Lower leg skin (tissue), 4 donors: ENCODE measurements at places on chromosomes 3 and 15.

- no peak for DNase-seq
Observed at GRCh38 chr3:123105201-123106189, 38.7 kb downstream of the PDIA5 start.

DNA sequence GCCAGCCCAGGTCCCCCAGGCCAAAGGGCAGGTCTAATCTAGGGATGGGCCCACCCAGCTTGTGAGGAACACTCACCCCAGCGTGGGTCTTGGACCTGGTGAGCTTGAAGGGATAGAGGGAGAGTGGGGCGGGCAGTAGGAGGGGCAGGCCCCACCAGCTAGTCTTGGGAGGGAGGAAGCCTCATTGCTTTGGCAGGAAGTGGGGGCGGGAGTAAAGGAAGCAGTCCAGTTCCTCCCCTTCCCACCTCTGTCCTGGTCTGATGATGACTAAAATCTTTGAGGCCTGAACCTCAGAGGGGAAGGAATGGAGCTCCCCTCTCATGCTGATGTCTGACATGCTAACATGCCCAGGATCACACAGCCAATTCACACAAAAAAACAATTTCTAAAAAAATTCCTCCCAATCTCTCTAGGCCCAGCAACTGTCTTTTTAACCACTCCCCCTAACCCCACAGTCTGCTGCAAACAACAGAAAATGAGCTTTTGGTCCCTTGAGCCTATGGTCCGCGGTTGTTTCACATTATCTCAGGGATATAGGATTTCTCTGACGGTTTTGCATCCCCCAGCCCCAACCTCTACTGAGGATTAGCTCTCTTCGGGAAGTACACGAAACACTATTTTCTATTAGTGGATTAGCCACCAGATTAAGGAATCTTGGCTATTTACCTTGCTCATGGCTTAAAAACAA is 30.7 kb upstream of the DUSP7 start:
- DNase-seq = no peak

DNA sequence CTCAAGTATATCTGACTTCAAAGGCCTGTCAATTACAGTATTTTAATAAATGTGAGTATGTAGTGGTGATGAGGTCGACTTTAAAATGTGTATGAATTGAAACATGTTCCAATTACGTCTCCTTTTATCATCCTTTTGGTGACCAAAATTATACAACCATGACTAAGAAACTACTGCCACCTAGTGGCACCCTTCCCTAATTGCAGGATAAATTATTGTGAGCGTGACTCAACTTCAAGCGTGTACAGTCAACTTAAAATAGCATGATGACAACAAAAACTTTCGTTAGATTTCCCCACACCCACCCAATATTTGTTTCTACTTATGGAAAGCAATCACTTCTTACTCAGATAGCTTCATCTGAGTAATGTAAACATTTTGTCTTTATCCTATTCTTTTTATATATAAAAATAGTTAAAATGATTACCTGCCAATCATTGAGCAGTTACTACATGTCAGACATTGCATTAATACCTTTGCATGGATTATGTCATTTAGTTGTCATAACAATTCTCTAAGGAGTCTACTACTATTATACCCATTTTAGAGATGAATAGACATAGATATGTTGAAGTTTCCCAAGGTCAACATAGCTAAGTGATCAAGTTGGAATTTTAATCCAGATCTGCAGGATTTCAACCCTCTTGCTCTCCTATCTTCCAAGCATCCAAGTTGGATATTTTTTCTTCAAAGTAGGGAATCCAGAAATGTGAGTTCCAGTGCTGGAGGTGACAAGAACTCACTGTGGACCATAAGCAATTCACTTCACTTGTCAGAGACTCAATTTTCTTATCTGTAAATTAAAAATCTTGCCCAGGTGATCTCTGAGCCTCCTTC is 106.0 kb downstream of the MEX3B start:
- DNase-seq = no peak

- DNase-seq = no peak
Observed at GRCh38 chr3:90134090-90134489, 1026.7 kb downstream of the EPHA3 start.

GRCh38 chr3:184172681-184173373 is 1.8 kb upstream of the AP2M1 start:
- DNase-seq = no peak

GRCh38 chr3:172464306-172464705 is 16.1 kb upstream of the GHSR start:
- no peak for DNase-seq

DNA sequence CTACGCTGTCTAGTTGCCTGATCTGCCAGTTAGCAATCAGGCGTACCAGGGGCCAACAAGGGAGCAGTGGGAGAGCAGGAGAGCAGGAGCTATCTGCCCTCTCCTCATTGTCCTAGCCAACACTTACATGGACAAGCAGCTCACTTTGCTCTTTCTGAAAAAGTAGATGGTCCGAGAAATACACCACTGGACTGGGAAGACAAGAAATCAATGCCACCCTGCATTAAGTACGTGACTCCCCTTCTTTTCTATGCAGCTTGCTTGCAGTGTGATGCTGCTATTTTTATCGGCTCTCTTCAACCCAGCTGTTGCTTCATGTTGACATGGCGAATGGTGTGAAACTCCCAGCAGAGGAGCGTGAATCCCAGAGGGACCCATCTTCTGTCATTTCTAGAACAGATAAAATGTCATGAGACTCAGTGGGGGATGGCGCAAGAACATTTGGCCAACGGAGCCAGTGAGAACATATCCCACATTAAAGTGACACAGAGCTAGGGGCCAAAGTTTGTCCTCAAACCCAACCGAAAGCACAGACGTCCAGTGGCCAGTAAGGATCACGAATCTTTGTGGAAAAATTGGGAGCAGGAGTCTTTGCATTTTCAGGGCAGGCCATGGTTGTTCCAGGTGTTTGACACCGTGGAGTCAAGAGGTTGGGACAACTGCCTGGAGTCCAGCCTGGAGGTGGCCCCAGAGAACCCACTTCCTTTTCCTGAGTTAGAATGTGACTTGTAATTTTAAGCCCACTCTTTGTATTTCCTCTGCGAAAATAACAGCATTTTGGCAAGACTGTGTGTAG is 53.7 kb upstream of the MEF2A start:
- DNase-seq = peak; percentile 92

- no peak for DNase-seq
Observed at GRCh38 chr3:159996018-159996417, 7.4 kb downstream of the IL12A start.

GRCh38 chr3:151216641-151217607 is 13.9 kb upstream of the GPR171 start:
- DNase-seq = no peak

- DNase-seq = peak; percentile 82
Observed at GRCh38 chr3:197949778-197950676, at the start of gene RPL35A. RPL35A (plus strand) TSS chr3:197950190; CDS start chr3:197950968, 778 bp downstream.

DNA sequence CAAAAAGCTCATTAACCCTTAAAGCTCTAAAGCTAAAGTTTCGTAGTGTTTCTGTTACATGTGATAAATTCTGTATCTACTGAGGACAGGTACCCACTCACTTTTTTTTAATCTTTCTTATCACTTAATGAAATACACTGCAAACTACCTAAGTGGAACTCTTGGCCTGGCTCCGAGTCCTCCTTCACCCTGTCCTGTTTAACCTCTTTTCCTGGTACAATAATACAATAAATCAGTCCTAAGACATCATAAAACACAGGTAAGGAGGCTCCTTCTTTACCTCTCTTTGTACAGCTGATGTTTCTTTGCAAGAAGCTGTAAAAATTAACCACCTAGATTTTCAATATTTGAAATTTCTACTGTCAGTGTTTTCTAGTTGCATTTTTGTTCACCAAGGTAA is 15.8 kb downstream of the SEMA6D start:
- DNase-seq = no peak

DNA sequence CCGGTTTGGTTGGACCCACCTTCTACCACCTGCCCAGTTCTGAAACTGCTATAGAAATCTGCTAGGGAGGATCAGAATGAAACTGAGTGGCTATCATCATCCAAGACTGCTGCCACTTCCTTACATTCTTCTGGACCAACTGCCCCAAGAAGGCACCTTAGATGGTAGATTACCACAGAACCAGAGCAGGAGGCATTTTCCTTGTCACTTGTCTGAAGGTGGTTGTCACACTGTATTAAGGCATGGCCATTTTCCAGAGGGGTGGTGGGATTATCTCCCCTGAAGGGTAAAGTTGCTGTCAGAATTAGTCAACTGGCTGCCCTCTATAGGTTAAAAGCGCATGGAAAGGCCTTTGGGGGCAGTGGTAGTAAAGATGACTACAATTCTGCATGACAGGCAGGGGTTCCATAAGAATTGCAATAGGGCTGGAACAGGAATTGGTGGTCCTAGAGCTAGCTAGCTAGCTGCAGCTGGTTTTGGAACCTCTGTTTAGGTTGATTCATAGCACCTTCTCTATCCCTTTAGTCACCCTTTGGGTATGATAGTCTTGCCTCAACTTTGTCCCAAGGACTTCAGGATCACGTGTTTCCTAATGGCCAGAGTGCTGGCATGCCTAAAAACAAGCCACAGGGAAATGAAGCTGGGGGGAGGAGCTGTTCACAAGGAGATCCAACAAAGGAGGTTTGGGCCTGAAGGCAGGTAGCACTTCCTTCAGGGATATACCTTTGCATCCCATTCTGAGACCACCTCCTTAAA is 4.8 kb upstream of the CSPG5 start:
- no peak for DNase-seq

DNA sequence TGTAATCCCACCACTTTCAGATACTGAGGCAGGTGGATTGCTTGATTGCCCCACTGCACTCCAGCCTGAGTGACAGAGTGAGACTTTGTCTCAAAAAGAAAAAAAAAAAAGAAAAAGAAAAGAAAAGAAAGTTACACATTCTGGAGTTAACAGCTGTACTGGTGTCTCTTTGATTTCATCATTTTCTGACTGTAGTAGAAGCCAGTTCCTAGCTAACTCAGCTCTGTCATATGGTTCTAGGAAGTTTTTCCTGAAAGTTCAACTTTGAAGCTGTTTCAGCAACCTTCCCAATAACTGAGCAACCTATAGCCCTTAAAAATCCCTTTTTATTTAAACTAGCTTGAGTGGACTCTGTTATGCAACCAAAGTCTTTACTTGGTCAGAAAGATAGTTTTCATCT is 104.6 kb upstream of the STRIT1 start:
- no peak for DNase-seq

GRCh38 chr3:41334426-41334825 is 135.1 kb downstream of the CTNNB1 start:
- no peak for DNase-seq

GRCh38 chr3:109806929-109807328 is 469.6 kb upstream of the DPPA4 start:
- no peak for DNase-seq

DNA sequence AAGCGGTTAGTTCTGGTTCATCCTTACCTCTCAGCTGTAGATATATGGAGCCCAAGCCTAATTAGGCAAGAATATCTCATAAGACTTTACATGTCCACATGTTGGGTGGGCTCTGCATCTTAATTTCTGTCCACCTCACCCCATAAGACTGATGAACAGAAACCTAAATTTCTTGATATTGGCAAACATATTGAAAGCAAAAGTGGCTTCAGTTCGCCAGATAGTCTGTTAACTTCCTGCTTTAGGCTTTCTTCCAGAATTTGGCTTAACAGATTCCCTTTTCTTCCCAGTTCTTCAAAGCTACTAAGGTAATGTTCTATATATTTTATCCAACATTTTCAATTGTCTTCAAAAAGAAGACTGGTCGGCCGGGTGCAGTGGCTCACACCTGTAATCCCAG is 19.7 kb downstream of the GABPB1 start:
- DNase-seq = no peak

DNA sequence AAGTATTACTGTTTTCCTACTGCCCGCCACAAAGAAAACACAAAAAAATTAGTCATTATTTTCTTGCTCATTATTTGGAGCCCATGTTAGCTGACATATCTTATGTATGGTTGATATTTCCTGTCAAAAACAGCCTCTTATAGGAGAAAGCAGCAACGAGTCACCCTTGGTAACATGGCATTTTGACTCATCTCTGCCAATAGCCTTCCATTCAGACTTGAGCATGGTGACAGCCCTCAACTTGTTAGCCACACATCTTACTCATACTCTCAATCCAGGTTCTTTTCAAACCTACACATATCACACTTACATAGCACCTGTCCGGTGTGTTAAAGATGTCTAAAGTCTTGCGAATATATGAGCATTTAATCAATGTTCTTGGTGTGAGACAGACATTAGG is 109.4 kb upstream of the SAMMSON start:
- DNase-seq = no peak

DNA sequence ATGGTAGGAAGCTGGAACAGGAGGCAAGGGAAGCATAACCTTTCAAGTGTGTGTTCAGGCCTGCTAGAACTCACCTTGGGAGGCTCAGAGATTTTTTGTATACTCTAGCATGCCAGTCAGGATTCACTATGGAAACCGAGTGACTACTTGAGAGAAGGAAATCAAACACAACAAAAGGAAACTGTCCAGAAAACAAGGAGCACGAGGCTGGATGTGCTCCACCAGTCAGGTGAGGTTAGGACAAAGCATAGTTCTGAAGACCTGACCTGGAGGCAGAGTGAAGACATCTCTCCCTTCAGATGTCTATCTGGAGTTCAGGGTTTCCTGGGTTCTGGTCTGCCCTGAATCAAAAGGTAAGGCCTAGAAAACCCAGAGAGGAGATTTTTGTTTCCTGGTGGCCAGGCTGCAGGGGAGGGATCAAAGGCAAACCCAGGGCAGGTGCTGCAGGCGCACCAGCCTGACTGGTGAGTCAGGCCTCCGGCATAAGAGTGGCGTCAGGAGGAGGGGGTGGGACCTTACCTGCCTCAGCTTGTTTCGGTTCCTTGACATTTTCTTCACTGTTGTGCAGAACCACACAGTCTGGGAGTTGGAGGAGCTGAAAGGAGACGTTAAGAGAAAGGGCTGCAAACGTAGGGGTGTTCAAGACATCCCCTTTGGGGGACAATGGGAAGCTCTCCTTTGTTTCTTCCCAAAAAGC is 52.2 kb upstream of the OSBPL11 start:
- peak; percentile 37 for DNase-seq

GRCh38 chr15:87722941-87723691 is 533.4 kb downstream of the NTRK3 start:
- DNase-seq = peak; percentile 67

GRCh38 chr3:99630815-99631214 is 7.6 kb upstream of the COL8A1 start:
- no peak for DNase-seq

- DNase-seq = no peak
Observed at GRCh38 chr3:152477422-152477821, 208.7 kb downstream of the MBNL1 start.

- no peak for DNase-seq
Observed at GRCh38 chr3:195388380-195388779, 54.4 kb downstream of the ACAP2 start.

DNA sequence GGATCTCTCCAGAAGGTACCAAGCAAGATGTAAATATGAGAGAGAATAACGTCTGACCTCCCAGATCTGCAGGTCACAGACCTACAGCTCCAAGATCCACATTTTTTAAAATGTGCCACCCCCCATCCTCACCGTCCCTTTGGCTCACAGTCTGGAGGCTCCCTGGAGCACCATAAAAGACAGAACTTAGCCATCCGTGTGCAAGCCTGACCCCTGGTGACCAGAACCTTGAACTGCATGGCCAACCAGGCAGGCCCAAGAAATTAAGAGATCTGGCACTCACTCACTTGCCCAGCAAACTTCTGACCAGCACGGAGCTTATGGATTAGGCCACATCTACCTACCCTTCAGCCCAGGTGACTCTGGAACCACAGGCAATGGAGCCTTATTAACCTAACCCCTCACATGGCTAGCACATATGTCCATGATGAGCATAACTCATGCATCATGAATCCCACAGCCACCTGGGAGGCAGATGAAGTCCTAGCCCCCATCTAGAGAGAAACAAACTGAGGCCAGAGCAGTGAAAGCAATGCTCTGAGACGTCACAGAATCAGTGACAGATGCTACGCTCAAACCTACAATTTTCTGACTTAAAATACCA is 275.3 kb downstream of the UACA start:
- DNase-seq = peak; percentile 94
